T-helper 1 cell (primary cell): ENCODE measurements at places on chromosomes 1 and 21.

GRCh38 chr1:10401281-10401680 is 2.4 kb downstream of the PGD start:
- no peak for DNase-seq

DNA sequence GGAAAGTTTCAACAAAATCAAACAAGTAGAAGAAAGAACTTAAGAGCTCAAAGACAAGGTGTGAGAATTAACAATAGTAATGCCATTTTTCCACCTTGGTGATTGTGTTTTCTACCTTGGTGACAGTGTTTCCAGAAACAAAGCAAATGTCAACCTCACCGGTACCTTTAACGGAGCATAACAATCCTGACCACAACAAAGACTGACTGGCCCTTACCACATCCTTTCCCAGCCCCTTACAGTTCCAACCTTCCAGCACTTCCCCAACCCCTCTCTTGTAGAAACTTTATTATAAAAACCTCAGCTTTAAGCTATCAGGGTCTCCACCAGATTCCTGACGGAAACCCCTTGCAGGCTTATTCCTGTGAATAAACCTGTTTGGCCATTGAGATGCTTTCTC is 16.7 kb downstream of the STYXL2 start:
- DNase-seq, result no peak

- DNase-seq, result no peak
These were observed 27.9 kb upstream of the KIF21B start for GRCh38 chr1:201051399-201051798.

GRCh38 chr1:223840254-223840653 is 5.5 kb downstream of the TP53BP2 start:
- DNase-seq, result no peak

- peak; percentile 79 for DNase-seq
These were observed 3.2 kb downstream of the ATP8B2 start for GRCh38 chr1:154328318-154329151.

GRCh38 chr21:22438428-22439086 is 1440.3 kb downstream of the NCAM2 start:
- no peak for DNase-seq

- DNase-seq, result peak; percentile 64
These were observed at the start of gene S1PR1 for GRCh38 chr1:101236516-101237228. Gene S1PR1, plus strand, starts transcription at chr1:101237019. Its CDS starts 1,966 bp downstream, at chr1:101238985.

DNA sequence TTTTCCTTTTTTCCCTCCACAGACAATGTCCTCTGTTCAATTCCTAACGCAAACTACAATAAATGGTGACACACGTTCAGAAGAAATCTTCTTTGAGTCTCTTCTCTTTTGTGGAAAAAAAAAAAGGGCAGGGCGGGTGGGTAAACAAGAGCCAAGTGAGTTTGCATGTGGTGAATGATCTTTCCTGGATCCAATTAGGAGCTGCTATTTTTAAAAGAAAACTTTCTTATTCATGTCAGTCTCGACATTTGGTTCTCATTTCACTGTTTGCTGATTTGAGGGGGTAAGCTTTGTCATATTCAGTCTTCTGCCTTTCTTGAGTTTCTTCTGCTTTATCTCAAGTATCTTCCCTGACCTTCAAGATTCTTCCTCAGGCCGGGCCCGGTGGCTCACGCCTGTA is 29.2 kb upstream of the KIF1B start:
- no peak for DNase-seq

DNA sequence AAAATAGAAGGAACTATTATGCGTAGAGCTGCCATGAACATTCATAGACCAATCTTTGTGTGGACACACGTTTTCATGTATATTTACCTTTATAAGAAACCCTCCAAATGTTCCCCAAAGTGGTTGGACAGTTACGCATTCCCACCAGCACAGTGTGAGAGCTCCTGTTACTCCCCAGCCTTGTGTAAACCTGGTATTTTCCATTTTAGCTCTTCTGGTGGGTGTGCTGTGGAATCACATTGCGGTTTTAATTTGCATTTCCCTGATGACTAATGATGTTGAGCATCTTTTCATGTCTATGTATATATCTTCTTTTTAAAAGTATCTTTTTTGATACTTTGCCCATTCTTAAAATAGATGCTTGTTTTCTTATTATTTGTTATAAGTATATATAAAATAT is 3.2 kb upstream of the UBASH3A start:
- DNase-seq, result no peak

GRCh38 chr1:211885747-211886522 is 55.4 kb upstream of the LPGAT1 start:
- DNase-seq, result no peak
